ENCODE measurements at places on chromosomes 13 and 19.
A peak's percentile ranks its signal among the peaks of the same experiment; 100 is the strongest.

DNA sequence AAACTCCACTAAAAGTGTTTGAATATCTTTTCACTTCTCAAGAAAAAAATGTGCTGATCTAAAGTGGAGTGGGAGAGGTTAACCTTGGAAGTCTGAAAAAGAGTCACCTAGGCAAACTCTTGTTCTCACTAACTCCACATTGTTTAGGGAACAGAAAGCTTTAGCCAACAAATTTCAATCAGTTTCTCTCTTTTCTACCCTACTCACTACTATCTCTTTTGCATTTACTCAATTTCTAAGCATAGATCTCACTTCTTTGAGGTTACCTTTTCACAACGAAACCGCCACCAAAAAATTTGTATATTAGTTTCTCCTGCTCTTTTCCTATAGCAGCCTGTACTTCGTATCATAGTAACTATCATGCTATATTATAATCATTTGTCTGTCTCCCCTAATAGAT lies 6.3 kb downstream of the NHLRC3 start:
- no peak for DNase-seq

DNA sequence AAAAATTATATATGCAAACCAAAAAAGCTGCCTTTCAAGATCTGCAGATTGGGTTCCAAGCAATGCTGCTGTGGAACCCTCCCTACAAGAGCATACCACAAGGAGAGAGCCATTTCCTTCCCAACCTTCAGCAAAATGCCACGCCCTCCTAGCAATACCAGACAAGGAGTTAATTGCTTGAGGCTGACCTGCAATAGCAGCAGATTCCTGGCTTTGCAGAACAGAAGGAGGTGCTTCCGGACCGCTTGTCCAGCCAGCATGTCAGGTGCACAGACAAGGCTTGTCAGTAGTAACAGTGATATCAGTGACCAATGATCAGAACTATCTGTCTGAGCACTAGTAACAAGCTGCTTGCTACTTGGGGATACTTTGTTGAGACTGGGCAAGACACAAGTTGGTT lies 301.6 kb downstream of the FGF14 start:
- DNase-seq = no peak

- peak; percentile 57 for DNase-seq
Observed at GRCh38 chr19:55638864-55639359, 1.9 kb upstream of the ZNF580 start.

GRCh38 chr13:110944121-110944967 lies 29.5 kb upstream of the ANKRD10 start:
- DNase-seq = no peak

- DNase-seq = no peak
Observed at GRCh38 chr19:30037835-30038234, 95.8 kb downstream of the URI1 start.

DNA sequence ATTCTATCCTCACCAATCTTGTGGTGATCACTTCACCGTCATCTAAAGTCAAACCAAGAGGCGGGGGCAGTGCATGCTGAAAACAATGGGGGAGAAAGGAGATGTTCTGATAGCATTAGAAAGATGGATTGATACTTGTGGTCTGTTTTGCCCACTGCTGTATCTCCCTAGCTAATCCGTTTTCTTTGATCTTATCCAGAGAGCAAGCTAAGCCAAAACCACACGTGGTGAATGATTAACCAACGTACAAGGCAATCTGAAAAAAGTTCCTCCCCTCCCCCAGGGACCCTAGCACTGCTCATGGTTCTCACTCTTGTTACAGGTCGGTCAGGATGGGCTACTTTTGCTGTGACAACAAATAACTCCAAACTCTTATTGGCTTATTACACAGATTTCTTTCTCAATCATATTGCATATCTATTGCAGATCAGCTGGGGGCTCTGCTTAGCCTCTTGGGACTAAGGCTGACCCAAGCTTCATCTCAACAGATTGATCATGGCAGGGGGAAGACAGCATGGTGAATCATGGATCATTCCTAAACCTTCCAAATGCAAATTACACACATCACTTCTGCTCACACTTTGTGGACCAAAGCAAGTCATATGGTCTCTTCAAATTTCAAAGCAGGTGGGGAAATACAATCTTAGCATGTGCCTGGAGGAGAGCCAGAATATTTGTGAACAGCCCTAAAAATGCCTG lies 11.9 kb upstream of the C13orf42 start:
- DNase-seq = peak; percentile 19

GRCh38 chr19:1747285-1748114 lies 5.8 kb upstream of the ONECUT3 start:
- DNase-seq = no peak

- DNase-seq = no peak
Observed at GRCh38 chr13:41905600-41906254, 55.2 kb downstream of the VWA8 start.

- no peak for DNase-seq
Observed at GRCh38 chr13:35995136-35995535, 136.0 kb downstream of the DCLK1 start.

All from stimulated activated CD4-positive, alpha-beta T cell treated with anti-CD3 and anti-CD28 coated beads, Interleukin-15, amount 100 ng/mL, for 48 hours (primary cell).